ENCODE measurements at places on chromosomes 13 and 19. TPM values are rescaled to one million over a fixed set of nuclear protein-coding genes. Genes with fewer than 3 reads are reported as not detected.

RASGRP4 gene
- total RNA-seq, result not detected

CD33 gene
- total RNA-seq, result not detected

SULT2A1 gene
- not detected for total RNA-seq

RAB3A gene
- total RNA-seq, result 0.56 TPM

KLK12 gene
- not detected for total RNA-seq

GJA3 gene
- 0.75 TPM for total RNA-seq
